ENCODE measurements at places on chromosomes 3 and 15.

GRCh38 chr3:40768046-40768445 lies 243.3 kb downstream of the ZNF621 start:
- no peak for DNase-seq

DNA sequence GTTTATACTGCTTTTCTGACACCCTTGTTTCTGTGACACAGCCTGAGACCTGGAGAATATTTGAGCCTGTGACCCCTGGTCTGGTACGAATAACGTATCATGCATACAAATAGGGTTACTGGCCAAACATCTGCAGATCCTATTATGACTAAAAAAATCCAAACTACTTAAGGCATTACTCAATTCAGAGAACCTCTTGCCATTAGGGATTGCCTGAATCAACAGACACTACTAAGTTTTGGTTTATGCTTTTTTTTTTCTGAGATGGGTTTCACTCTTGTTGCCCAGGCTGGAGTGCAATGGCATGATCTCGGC lies 35.4 kb downstream of the OSBPL10 start:
- DNase-seq = no peak

GRCh38 chr15:80471881-80472280 lies 67.7 kb downstream of the ARNT2 start:
- DNase-seq = no peak

- no peak for DNase-seq
Measured at GRCh38 chr15:49135342-49135857, 20.0 kb downstream of the COPS2 start.

GRCh38 chr3:156643729-156644389 lies 30.5 kb upstream of the TIPARP start:
- no peak for DNase-seq

- DNase-seq = no peak
Measured at GRCh38 chr15:80559320-80559693, 135.8 kb upstream of the ABHD17C start.

DNA sequence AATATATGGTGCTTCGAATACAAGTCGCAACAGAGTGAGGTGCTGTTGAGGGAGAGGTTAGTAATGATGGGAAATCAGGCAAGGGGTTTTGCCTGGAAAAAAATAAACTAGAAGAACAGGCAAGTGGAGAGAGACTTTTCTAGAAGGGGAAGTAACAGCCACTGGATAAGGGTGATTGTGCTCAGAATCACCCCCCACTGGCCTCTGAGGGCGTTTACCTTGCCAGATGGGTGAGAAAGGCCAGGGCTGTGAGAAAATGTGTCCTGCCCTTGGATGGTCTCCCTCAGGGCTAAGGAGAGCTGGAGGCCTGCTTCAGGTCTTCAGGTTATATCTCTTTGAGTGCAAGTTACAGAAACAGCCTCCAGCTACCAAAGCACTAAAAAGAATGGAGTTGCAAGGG lies 151.8 kb downstream of the MEX3B start:
- no peak for DNase-seq

Data from cerebellar nuclear complex (tissue), 1 donor.